ENCODE measurements at places on chromosomes 5 and 9. TPM values are rescaled to one million over a fixed set of nuclear protein-coding genes. Genes with fewer than 3 reads are reported as not detected.

PCDHGA11 gene
- polyA plus RNA-seq = 0.83 TPM

MAMDC2 gene
- 15.1 TPM for polyA plus RNA-seq

CD72 gene
- polyA plus RNA-seq = 3.2 TPM

DNAH5 gene
- 1.1 TPM for polyA plus RNA-seq

ENTREP1 gene
- polyA plus RNA-seq = 5.2 TPM

SLC25A48 gene
- 1.8 TPM for polyA plus RNA-seq

SLC6A18 gene
- not detected for polyA plus RNA-seq

FBP2 gene
- 1.6 TPM for polyA plus RNA-seq

GLRA1 gene
- not detected for polyA plus RNA-seq

CCNJL gene
- polyA plus RNA-seq = 23.6 TPM

KCNV2 gene
- polyA plus RNA-seq = 4.7 TPM

LCN15 gene
- 0.41 TPM for polyA plus RNA-seq

SPEF2 gene
- polyA plus RNA-seq = 15.9 TPM

MCTP1 gene
- polyA plus RNA-seq = 7.4 TPM

TLE4 gene
- 292 TPM for polyA plus RNA-seq

EGFLAM gene
- polyA plus RNA-seq = 38.8 TPM

TENT4A gene
- 23.1 TPM for polyA plus RNA-seq

KIF27 gene
- polyA plus RNA-seq = 16.1 TPM

CEP72 gene
- 18.5 TPM for polyA plus RNA-seq

CHSY3 gene
- polyA plus RNA-seq = 1.3 TPM

DIAPH1 gene
- polyA plus RNA-seq = 77.5 TPM

BTNL8 gene
- polyA plus RNA-seq = 10.3 TPM

RFX3 gene
- 45.3 TPM for polyA plus RNA-seq

N4BP3 gene
- 1.4 TPM for polyA plus RNA-seq

PCDHA10 gene
- polyA plus RNA-seq = 0.95 TPM

FGF10 gene
- polyA plus RNA-seq = 2.3 TPM

IL33 gene
- polyA plus RNA-seq = 8.7 TPM

FAM163B gene
- polyA plus RNA-seq = 2.2 TPM

ANKRD20A1 gene
- polyA plus RNA-seq = 5.4 TPM

INSYN2B gene
- polyA plus RNA-seq = 1.0 TPM

CTNND2 gene
- polyA plus RNA-seq = 9.1 TPM

LOX gene
- 11.9 TPM for polyA plus RNA-seq

GPSM1 gene
- polyA plus RNA-seq = 33.5 TPM

OLFML2A gene
- 4.0 TPM for polyA plus RNA-seq

S1PR3 gene
- polyA plus RNA-seq = 7.0 TPM

SARDH gene
- polyA plus RNA-seq = 2.6 TPM

FOXD4L6 gene
- polyA plus RNA-seq = not detected

PCDHA13 gene
- 1.8 TPM for polyA plus RNA-seq

IL7R gene
- polyA plus RNA-seq = 12.1 TPM

COL15A1 gene
- polyA plus RNA-seq = 49.4 TPM

P4HA2 gene
- 25.4 TPM for polyA plus RNA-seq

MELK gene
- polyA plus RNA-seq = 15.2 TPM

DPYSL3 gene
- polyA plus RNA-seq = 71.6 TPM

CDHR2 gene
- polyA plus RNA-seq = 39.8 TPM

FAM221B gene
- polyA plus RNA-seq = 17.1 TPM

REEP5 gene
- polyA plus RNA-seq = 75.6 TPM

DRD1 gene
- polyA plus RNA-seq = 0.21 TPM

TTC23L gene
- polyA plus RNA-seq = 60.6 TPM

TMC1 gene
- polyA plus RNA-seq = 3.0 TPM

SKP1 gene
- 919 TPM for polyA plus RNA-seq

TMEM232 gene
- polyA plus RNA-seq = 32.0 TPM

PTPN3 gene
- polyA plus RNA-seq = 6.6 TPM

TCF7 gene
- 9.9 TPM for polyA plus RNA-seq

FSTL4 gene
- 7.4 TPM for polyA plus RNA-seq

TLX3 gene
- polyA plus RNA-seq = 0.21 TPM

SLC1A3 gene
- polyA plus RNA-seq = 3.6 TPM

POC5 gene
- 30.2 TPM for polyA plus RNA-seq

TSSK1B gene
- 95.7 TPM for polyA plus RNA-seq
